Urinary bladder (tissue), 4 donors: ENCODE measurements at places on chromosomes 1 and 21. TPM values are rescaled to one million over a fixed set of nuclear protein-coding genes. Genes with fewer than 3 reads are reported as not detected.

- no peak for DNase-seq
Measured at GRCh38 chr1:192550922-192551534, 24.5 kb upstream of the RGS1 start.

GRCh38 chr1:206555473-206555935 lies 48.2 kb downstream of the RASSF5 start:
- DNase-seq: no peak

DNA sequence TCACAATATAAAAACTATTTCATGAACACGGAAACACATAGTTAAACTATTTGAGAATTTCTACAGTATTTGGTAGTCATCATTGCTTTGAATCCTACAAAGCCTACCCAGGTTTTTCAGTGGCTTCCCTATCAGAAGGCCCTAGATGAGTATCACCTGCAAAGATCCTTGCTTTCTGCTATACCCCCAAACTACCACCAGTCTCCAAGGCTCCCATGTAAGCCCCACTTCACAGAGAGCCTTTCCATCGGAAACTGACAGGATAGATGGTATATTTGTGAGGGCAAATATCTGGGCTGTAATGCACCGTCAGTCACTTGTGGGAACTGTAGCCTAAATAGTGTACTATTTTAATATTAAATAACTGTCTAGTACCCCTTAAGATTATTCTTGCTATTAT lies 674.3 kb downstream of the BRINP3 start:
- no peak for DNase-seq

DNA sequence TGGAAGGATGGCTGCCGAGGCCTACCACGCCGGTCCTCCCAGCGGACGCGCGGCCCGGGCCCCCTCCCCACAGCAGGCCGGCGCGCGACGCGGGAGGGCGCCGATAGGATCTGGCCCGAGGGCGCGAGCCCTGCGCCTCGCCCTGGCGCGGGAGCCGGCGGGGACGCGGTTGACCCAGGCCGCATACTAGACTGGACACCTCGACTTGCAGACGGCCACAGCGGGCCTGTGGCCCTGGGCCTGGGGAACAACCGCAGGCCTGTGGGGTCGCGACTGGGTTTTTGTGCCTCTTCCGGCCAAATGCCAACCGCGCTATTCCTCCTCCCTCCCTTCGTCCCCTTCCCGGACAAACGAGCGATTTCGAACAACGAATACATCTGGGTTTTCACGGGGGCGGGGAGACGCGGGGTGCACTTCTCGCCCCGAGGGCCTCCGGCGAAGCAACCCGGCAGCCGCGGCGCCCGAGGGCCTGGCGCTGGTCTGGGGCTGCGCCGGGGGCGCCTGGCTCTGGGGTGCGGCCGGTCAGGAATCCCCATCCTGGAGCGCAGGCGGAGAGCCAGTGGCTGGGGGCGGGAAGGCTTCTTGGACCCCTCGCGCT lies 2.4 kb downstream of the NHLH2 start:
- no peak for DNase-seq

Gene SPRR2G
- not detected for total RNA-seq

Gene CENPF
- 46.2 TPM for total RNA-seq

Gene KCNA3
- 3.1 TPM for total RNA-seq

DNA sequence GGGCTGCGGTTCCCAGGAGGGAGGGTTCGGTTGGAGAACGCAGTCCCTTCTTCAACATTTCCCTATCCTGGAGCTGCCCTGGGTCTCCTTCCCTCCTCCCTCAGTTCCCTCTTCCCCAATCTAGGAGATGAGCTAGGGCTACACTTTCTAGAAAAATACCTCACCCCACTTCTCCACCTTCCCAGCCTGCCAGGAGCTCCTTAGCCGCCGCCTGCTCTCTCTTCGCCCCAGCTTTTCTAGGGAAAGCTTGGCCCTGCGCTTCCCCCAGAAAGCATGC lies 488 bp upstream of the ADAMTS1 start:
- DNase-seq: no peak

GRCh38 chr21:29771491-29772066 lies 168.2 kb downstream of the GRIK1 start:
- no peak for DNase-seq

Gene OR2M3
- not detected for total RNA-seq

- no peak for DNase-seq
Measured at GRCh38 chr21:39083377-39084008, 99.8 kb downstream of the PSMG1 start.

GRCh38 chr1:246622035-246622652 lies 55.9 kb downstream of the CNST start:
- DNase-seq: no peak

- DNase-seq: no peak
Measured at GRCh38 chr1:243598433-243598832, 251.6 kb downstream of the AKT3 start.

DNA sequence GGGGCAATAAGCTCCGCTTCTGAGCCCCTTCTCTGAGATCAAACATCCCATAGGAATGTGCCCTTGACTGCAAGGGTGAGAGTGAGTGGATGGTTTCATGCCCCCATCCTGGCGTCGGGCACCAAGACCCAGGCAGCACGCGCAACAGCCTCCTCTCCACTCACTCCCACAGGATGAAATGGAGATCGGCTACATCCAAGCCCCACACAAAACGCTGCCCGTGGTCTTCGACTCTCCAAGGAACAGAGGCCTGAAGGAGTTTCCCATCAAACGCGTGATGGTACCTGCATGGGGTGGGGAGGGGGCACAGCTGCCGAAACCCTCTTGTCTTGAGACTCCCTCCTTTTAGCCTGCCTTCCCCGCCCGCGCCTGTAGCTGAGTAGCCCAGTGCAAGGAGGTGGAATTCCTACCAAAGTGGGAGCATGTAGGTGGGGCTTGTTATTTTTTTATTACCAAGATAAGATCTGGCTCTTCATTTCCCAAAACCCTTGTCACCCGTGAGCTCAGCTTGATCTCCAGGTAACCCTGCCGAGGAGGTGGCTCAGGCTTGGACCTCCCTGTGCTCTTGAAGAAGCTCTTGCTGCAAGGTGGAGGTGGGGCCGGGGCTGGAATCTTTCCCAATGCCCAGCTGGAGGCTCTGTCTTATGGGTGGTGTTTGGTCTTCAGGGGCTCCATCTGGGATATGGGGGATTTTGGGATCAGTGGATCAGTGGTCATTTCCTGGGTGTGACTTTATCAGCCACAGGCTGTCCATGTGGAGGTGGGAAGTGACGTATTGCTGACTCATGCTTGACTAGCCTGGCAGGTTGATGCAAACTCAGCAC lies 24.0 kb upstream of the PADI6 start:
- no peak for DNase-seq

DNA sequence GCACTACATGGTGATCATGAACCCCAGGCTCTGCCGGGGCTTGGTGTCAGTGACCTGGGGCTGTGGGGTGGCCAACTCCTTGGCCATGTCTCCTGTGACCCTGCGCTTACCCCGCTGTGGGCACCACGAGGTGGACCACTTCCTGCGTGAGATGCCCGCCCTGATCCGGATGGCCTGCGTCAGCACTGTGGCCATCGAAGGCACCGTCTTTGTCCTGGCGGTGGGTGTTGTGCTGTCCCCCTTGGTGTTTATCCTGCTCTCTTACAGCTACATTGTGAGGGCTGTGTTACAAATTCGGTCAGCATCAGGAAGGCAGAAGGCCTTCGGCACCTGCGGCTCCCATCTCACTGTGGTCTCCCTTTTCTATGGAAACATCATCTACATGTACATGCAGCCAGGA lies 589 bp downstream of the OR2W3 start:
- no peak for DNase-seq

Gene FCRL1
- 0.63 TPM for total RNA-seq

GRCh38 chr1:114008993-114009392 lies 29.7 kb downstream of the OLFML3 start:
- DNase-seq: no peak

DNA sequence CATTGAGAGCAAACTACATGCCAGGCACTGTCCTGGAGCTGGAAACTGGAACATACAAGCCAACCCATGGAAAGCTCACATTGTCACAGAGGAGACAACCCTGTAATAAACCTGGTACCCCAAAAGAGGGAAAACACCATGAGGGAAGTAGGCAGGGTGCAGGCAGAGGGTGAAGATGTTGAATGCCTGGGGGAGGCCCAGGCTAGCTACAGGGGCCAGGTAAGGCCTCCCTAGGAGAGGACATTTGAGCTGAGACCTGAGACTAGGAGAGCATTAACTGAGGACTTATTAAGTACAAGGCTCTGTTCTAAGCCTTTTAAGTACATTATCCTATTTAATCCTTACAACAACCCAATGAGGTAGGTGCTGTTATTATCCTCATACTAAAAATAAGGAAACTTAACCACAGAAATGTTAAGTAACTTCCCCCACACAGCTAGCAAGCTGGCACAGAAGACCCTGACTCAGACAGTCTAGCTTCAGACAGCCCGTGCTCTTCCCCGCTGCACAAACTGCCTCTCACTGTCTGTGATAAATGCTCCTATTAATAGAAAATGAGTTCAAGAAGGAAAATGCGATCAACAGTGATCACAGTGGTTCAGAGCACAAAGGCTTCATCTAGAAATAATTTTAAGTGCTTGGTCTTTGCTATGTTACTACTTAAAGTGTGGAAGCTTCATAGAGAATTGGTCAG lies 41.8 kb downstream of the ZNF281 start:
- no peak for DNase-seq

- no peak for DNase-seq
Measured at GRCh38 chr21:34348890-34349519, 14.8 kb upstream of the KCNE2 start.

Gene CLCA4
- 38.1 TPM for total RNA-seq

Gene S100A8
- total RNA-seq: 16.5 TPM

DNA sequence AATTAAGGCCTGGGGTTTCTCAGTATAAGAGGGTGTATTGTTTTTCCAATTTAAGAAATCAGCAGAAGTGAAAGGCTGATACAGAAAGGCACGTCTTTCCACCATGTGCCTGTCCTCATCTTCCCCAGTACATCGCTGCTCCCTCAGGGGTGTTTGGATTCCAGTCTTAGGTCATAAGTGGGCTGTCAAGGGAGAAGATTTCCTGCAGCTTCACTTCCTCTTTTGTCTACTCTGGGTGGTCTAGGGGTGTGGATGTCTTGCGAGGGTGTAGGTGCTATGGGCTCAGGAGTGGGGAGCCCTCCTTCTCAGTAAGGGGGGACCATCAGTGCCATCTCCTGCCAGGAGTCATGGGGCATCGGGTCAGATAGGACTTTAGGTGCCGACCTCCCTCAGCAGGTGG lies 999.8 kb upstream of the NCAM2 start:
- DNase-seq: no peak

GRCh38 chr1:189180057-189180456 lies 1297.6 kb downstream of the BRINP3 start:
- no peak for DNase-seq

DNA sequence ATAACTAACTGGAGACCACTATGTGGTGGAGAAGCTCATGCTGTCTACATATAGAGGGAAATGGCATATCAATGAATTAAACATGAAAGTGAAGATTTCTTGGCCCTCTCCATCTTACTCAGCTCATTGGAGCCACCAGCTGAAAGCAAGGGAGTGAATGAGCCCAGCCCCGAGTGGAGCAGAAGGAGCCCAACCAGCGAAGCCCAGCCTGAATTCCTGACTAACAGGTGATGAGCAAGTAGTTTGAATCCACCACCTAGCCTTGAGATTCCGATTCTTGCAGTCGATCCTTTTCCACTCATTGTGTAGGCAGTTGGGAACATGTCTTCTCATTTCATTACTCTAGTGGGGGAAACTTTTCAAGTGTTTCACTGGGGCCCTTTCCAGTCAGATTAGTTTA lies 18.6 kb upstream of the ST6GALNAC3 start:
- DNase-seq: no peak

- DNase-seq: no peak
Measured at GRCh38 chr1:86957221-86957620, 42.8 kb downstream of the HS2ST1 start.
